ENCODE measurements at places on chromosomes 5 and 9.

DNA sequence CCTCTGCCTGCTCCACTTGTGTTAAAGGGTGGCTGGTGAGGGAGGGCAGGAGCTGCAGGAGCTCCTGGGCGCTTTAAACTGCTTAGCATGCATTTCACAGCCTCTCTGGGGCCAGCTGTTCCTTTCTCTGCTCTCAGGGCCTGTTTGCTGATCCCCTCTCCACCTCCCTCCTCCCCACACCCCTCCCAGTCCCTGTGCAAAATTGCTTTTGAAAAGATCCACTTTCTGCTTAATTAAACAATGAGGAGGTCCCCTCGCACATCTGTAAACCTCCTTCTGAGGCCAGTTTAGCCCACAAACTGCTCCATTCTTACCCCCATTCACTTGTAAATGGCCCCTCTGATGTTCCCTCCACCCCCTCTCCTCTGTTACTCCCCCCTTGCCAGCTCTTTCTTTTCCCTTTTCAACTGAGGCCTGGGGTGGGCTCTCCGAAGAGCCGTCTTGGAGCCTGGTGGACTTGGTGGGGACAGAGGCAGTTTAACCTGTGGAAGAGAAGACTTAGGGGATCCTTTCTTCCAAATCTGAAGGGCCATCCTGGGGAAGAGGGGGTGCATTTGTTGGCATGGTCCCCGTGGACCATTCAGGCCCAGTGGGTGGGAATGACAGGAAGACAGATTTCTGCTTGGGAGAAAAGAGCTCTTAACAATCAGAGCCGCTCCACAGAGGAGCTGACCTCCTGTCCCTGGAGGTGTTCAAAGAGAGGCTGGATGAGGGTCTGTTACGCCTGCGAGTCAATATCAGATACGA lies 12.0 kb downstream of the URM1 start:
- no peak for DNase-seq

GRCh38 chr5:172005708-172006320 lies 624 bp downstream of the FBXW11 start:
- peak; percentile 3 for DNase-seq

GRCh38 chr9:34601937-34602573 lies 9.8 kb downstream of the RPP25L start:
- DNase-seq: no peak

DNA sequence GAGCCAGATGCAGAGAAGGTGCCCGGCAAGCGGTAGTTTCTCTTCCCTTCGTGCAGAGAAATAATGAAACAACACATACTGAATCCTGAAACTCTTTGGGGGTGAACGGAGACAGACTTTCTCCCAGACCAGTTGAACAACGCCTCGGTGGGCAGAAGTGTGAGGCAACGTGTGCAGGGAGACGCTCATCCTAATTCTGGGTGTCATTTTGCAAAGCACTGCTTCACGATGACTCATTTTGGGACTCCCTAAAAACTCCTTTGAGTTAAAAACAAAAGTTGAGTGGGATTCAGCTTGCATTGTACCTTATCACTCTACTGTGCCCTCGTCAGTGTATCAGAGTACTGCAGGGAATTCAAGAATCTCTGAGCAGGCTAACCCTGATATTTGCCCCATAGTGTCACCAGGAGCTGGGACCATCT lies 3.5 kb upstream of the NEK6 start:
- no peak for DNase-seq

- DNase-seq: no peak
Measured at GRCh38 chr5:92553326-92553725, 1027.7 kb downstream of the NR2F1-AS1 start.

GRCh38 chr5:164951570-164951969 lies 1446.2 kb downstream of the MAT2B start:
- DNase-seq: no peak

- DNase-seq: no peak
Measured at GRCh38 chr5:3190930-3191329, 404.7 kb upstream of the IRX1 start.

- DNase-seq: no peak
Measured at GRCh38 chr9:111094433-111094924, 56.2 kb upstream of the LPAR1 start.

- DNase-seq: no peak
Measured at GRCh38 chr9:13705918-13706317, 426.4 kb upstream of the MPDZ start.

- DNase-seq: no peak
Measured at GRCh38 chr9:114836769-114837168, 30.9 kb upstream of the TNFSF15 start.
